T-helper 22 cell (primary cell): ENCODE measurements at places on chromosomes 3 and 15.

DNA sequence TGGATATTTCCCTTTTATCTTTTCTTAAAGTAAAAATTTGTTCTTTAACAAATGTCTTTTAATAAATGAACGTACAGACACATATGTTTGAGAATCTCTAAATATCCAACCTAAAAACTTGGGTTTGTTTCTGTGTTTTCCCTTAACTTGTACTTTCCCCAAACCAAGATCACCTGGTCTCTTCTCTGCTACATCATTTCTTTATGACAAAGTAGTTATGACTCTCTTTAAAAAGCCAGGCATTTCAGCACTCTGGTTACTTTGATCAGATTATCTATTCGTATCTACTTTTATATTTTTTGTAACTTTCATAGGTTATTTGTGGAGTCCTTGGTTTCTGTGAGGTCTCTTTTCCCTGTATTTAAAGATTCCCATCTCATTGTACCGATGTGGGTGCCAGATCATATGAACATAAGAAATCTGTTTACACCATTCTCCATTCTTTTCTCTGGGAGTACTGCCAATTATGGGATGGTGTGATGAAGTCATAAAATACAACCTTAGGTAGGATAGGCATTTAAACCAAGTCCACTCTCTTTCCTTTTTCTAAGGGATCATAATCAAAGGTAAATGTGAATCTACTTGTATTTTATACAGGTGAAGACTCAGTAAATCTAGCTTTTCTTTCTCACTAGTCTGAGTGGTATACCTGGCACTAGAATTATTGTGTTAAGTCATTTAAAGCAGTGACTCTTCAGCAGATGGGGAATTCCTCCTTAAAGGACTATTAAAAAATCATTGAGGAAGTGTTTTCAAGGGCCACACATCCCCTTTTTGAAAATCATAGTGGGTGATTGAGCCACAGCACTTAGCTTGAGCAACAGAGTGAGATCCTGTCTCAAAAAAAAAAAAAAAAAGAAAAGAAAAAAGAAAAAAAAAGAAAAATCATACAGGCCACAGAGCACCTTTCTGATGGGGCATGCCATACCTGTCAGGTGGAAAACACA, 12.4 kb upstream of the NFKBIZ start:
- DNase-seq, result no peak

GRCh38 chr15:36807134-36807764, 227.8 kb downstream of the CDIN1 start:
- no peak for DNase-seq

GRCh38 chr3:151350656-151351055, 21.3 kb upstream of the P2RY13 start:
- DNase-seq, result no peak

GRCh38 chr3:57929988-57930387, 78.2 kb upstream of the FLNB start:
- DNase-seq, result no peak

GRCh38 chr3:44870375-44871061, 3.9 kb upstream of the TGM4 start:
- DNase-seq, result no peak

DNA sequence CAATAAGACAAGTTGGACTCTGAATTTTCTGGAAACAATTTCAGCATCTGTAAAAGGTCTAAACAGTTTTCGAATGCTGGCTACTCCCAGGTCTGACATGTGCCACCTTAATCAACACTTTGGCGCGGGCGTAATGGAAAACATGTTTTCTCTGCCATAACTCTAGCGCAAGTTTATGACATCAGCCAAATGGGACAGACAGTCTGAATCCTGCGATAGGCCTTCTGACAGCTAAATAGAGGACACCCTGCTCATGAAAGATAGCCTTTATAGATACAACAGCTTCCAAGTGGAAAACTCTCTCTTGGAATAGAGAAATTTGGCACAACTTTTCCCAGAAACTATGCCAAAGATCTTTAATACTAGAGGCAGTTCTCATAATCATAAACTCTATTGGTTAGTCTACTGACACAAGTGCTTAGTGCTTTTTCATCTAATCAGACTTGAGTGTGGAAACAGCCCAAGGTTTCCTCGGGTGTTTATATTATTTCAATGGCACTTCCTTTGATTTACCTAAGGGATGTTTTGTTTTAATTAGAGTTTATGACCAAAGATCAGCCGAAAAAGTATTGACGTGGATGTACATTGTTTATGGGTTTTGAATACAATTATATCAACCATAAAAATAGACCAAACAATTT, 120.1 kb upstream of the DPH6 start:
- DNase-seq, result no peak

- no peak for DNase-seq
Measured at GRCh38 chr3:123320221-123320620, 118.5 kb downstream of the SEC22A start.

GRCh38 chr3:53842436-53843194, 3.6 kb downstream of the CHDH start:
- no peak for DNase-seq

GRCh38 chr3:65083240-65083639, 395.4 kb upstream of the ADAMTS9 start:
- DNase-seq, result no peak

DNA sequence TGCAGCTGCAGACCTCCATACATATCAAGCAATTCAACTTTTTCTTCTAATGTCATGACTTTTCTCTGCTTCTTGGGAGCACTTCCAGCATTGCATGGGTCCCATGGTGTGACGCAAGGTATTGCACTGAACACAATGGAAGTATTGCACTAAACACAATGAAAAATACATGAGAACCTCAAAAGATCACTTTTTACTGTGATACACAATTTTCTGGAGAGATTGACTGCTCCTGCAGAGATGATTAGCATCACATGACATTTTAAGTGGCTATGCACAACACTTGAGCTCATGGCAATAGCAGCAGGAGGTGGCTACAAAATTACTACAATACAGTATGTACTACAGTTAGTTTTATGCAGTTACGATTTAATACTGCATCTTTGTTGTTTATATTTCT, 113.5 kb upstream of the BHLHE40 start:
- no peak for DNase-seq

- DNase-seq, result no peak
Measured at GRCh38 chr3:68148447-68148846, 494.0 kb upstream of the SUCLG2 start.

DNA sequence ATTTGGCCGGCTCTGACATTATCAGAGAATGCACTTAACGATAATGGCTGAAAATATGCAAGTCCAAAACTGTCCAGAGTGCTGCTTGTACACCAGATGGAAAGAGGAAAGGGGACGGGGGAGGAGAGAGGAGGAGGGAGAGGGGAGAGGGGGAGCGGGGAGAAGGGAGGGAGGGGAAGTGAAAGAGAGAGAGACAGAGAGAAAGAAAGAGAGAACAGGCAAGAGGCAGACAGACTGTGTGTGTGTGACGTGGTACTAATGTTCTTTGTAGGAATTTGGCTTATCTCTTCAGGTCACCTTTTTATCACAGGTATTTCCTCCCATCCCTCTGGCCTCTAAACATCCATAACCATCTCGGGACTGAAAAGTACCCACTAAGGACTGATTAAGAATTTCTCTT, 75.1 kb upstream of the LMOD3 start:
- DNase-seq, result no peak

GRCh38 chr15:27937851-27938250, 161.3 kb downstream of the OCA2 start:
- DNase-seq, result no peak

DNA sequence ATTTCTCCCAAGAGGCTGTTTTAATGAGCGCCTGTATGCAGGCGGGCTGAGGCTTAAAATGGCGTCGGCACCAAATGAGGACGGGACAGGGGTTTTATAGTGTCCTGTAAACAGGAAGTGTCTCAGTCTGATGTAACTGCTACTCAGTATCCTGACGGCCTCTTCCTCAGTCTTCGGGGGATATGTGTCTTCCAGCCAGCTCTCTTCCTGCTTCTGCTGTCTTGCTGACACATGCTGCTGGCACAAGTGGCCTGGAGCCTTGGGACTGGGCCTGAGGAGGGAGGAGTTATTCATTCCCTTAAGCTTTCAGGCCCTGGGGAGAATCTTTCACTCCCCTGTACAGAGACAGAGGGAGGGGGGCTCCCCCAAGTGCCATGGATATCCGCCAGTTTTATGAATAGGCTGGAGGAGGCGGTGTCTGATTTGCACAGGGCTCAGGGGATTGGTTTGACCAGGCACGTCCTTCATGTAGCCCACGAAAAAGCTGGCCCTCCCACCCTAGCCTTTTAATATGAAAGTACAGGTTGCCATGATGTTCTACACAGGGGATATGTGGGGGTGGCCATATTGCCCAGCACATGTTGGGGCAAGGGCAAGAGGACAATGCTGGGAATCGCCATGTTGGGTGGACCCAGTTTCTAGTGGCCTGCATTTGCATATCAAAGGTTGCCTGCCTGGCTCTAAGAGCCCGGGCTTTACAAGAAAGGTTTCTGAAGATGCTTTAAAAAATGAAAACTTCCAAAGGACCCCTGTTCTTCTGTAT, 19.9 kb downstream of the NDUFB4 start:
- DNase-seq, result no peak

GRCh38 chr3:8727605-8728512, 5.7 kb upstream of the CAV3 start:
- DNase-seq, result no peak

- DNase-seq, result no peak
Measured at GRCh38 chr3:18018491-18019160, 276.2 kb upstream of the TBC1D5 start.

GRCh38 chr3:14297305-14297704, 105.1 kb upstream of the SLC6A6 start:
- DNase-seq, result no peak

DNA sequence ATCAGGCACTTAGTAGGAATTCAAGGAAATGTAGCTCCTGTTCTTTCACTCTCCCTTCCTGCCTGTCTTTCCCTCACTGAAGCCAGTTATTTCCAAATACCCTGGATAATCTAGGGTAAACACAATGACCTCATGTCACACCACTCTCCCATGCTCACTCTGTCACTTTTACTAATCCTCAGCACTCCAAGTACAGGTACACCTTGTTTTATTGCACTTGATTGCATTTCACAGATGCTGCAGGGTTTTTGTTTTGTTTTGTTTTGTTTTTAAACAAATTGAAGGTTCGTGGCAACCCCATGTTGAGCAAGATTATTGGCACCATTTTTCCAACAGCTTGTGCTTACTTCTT, 40.8 kb downstream of the PPM1L start:
- no peak for DNase-seq

DNA sequence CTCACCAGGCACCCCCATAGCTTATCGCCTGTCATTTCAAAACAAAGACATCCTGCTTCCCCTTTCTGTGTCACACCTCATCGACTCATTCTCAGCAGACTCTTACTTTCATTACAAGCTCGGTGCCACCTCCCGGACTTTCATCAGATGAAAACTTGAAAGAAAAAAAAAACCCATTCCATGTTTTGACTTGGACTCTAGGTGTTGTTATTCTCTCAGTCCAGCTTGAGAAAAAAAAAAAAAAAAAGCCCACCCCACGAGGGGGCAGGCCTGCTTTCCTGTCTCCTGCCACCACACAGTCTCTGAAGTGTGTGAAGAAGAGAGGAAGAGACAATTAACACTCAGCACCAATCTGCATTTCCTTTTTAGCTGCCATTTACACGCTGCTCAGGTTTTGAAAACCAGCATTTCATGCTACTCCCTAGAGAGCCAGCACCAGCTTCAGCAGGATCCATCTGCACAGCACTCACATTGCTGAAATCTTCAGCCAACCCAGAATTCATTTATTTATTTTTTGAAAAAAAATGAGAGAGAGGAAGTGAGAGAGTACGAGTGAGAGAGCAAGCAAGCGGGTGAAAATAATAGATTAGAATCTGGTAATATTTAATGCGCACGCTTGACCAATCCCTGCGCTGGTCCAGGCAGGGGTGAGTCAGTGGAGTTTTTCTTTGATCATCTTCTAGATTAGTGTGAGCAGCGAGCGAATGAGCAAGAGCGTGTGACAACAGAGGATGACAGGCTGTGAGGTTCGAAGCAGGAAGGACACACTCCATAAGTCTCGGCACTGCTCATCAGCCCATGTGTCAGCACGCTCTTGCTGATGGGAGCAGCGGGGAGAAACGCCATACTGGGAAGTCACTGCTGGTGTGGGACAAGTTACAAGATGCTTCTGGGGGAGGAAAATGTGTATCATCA, 23.5 kb downstream of the ZNF80 start:
- peak; percentile 76 for DNase-seq

DNA sequence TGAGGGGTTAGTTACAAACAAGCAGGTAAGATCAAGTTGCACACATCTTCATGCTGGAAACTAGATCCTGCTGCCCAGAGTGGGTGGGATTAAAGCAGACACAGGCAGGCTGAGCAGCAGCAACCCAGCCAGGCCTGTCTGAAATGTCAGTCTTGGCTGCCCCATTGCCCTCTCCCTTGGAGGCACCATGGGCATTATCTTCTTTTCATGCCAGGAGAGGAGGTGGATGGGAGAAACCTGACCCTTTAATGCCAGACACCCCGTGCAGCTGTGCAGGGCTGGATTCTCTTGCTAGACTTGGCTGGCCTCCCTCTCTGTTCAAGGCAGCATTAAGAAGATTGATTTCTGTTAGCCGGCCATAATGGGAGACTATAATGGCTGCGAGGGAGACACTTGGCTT, 23.0 kb upstream of the EPHB1 start:
- DNase-seq, result no peak

DNA sequence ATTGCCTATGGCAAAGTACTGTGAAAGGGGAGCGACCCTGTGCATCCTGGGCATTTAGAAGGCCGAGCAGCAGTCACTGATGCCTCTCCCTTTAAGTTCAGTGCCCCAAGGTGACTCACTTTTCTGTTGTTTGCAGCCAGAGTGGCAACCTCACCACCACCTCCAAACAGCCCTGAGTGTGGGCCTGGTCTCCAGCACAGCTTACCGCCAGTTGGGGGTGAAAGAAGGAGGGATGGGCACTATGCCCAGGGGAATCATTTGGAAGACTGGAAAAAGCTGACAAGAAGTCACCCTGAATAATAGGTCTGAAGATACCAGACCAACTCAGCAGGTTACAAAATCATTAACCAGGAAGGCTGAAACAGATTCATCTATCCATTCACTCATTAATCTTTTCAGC, 571.8 kb downstream of the EPHB1 start:
- no peak for DNase-seq

DNA sequence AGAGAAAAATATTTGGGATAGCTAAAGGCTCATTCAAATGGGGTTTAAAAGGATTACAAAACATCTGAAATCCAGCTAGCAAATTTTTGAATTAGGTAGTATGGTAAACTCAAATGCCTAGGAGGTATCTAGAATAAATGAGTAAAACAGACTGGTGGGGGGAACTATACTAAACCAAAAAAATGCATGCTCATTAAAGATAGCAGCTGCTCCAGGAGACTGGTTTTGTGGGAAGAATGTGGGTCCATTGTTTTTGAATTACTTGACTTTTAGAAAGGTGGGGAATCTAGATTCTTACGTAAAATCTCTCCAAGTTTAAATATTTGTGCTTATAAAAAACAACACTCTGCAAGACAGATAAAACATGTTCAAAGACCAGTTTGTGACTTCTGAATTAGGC, 73.8 kb downstream of the LEKR1 start:
- no peak for DNase-seq
